ENCODE measurements at places on chromosomes 6 and 20.

GRCh38 chr20:37316116-37316774 lies 26.8 kb downstream of the MANBAL start:
- DNase-seq: peak; percentile 43

DNA sequence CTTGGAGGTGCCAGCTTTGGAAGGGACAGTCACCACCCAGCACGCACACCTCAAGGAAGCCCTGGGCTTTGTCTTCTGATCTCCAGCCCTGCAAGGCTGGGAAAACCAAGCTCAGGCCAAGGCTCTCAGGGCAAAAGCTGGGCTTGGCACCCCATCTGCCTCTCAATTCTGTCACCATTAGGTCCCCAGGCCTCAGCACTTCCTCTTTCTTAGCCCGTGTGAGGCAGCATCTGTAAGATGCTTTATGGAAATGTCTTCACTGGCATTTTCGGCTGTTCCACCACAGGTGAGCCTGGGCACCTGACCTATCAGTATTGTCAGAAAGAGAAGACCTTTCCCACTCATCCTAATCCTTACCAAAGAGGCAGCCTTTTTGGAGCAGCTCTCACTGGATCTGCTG lies 24.6 kb downstream of the GMEB2 start:
- no peak for DNase-seq

- DNase-seq: no peak
Measured at GRCh38 chr20:15265581-15266309, 928.3 kb upstream of the FLRT3 start.

DNA sequence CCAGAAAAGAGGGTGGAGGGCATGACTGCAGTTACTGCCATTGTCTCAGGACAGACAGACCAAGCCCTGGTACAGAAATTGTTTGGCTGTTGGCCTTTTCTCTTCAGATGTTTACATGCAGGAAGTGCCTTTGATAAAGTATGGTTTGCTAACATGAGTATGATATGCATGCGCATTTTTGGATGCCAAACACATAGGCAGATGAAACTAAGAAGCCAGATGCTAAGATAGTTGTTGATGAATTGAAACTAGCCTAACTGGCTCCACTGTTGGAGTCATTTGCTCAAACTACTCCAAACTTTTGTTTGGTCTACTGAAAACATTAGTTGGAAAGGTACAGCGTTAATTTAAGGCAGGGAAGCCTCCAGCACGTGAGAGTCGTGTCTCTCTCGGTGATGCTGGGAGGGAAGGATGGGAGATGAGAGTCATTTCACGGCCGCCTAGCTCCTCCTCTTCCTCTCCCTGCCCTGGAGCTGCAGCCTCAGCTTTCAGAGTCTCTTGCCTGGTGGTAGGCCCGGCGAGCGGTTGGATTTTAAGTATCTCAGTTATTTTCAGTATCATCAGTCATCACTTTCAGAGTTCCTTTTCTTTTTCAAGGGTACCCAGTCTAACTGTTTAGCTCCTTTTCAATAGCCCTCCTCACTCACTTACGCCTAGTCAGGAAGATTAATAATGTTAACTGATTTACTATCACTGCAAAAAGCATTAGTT lies 29.7 kb downstream of the RREB1 start:
- DNase-seq: peak; percentile 78

DNA sequence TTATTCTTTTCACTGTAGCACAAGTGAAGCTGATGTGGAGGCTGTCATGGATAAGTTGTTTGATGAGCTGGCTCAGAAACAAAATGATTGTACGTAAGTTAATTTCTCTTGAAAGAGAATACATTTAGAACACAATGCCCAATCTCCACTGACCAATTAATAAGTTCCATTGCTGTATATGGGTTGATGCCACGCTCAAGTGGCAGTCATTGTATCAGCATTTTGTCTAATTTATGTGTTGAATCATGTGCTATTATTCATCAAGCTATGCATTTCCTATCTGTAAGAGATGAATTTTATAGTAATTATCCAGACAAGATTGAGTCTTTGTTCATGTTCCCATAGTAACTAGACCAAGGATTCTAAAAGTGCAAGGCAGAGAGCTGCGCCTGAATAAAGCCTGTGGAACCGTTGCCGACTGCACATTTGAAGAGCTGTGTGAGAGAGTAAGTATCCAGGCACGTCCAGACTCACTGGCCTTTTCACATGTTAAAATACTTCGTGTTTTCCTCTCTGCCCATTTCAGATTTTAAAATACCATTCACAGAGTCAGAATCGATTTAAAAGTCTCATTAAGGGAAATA lies 83.8 kb upstream of the FOXO3 start:
- DNase-seq: no peak

- DNase-seq: no peak
Measured at GRCh38 chr6:145865175-145865574, 50.6 kb upstream of the FBXO30 start.

GRCh38 chr6:157304899-157305663 lies 18.2 kb downstream of the TMEM242 start:
- peak; percentile 56 for DNase-seq

DNA sequence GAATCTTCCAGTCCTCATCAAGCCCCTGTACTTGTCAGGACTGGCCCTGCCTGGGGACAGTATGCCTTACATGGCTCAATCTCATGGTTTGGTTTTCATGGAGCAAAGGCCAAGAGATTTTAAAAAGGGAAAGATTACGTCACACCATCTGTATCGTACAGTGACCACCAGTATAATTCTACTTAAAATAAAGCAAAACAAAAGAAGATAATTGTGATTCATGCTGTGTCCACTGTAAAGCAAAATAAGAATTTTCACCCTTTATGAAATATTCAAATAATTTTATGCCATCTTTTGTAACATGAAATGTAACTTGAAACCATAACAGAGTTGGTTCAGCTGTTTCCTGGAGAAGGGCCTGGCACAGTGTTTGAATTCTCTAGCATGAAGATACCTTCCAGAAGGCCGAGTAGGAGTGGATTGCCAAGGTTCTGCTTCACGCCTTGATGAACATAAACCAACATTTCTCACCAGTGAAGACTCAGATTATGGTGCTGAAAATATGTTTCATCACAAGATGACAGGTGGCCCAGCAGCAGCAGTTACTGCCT lies 486.5 kb downstream of the RFPL4B start:
- no peak for DNase-seq

- no peak for DNase-seq
Measured at GRCh38 chr6:157236040-157236725, 87.1 kb downstream of the TMEM242 start.

DNA sequence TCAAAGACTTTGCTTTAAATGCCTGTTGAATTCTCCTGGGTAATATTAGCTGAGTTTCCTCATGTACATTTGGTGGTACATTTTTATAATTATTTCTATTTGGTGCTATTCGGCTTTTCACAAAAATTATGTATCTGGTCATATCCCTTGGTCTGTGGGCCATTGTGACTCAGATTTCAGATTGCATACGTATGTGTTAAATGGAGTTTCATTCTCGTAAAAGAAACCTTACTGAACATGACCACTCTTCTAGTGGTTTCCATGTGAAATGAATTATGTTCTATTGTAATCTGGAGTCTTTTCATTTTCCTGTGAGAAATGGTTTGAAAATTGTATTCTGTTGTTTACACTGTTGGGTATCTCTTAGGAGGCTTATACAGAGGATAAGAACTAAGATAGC lies 386.2 kb upstream of the FLRT3 start:
- no peak for DNase-seq

DNA sequence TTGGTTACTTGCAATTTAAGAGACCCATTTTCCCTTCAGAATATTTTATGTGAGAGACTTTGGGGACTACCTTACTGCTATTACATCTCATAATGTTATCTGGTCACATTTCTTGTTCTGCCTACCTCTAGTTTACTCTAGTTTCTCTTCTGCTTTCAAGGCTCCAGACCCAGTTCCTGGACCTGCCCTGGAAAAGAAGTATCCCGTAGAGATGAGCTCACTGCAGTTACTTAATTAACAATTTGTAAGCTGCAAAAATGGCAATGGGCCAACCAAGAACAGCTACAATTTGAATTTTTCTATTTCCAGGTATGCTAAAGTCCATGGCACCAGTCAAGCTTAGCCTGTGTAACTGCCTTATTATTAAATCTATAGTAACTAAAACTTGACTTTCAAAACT lies 25.0 kb downstream of the TAB2 start:
- no peak for DNase-seq

- DNase-seq: no peak
Measured at GRCh38 chr6:47438481-47439347, 38.9 kb upstream of the CD2AP start.

GRCh38 chr20:57999465-58000111 lies 228.9 kb downstream of the ANKRD60 start:
- DNase-seq: no peak

DNA sequence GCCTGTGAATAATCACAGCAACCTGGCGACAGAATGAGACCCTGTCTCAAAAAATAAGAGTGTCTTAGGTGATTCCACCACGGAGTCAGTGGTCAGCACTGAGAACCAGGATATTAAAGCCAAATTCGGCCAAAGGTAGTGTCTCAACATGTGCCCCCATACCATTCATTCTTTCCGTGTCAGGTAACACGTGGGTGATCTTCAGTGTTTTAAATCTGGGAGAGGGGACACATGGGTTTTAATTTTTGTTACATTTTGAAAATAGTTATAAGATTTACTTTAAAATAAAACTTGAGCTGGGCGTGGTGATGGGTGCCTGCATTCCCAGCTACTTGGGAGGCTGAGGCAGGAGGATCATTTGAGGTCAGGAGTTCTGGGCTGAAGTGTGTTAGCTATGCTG lies 59.0 kb downstream of the TFAP2C start:
- DNase-seq: no peak

- no peak for DNase-seq
Measured at GRCh38 chr6:97702248-97702647, 419.2 kb upstream of the MMS22L start.

GRCh38 chr6:27836783-27837624 lies 75.2 kb downstream of the OR2B2 start:
- DNase-seq: peak; percentile 98

DNA sequence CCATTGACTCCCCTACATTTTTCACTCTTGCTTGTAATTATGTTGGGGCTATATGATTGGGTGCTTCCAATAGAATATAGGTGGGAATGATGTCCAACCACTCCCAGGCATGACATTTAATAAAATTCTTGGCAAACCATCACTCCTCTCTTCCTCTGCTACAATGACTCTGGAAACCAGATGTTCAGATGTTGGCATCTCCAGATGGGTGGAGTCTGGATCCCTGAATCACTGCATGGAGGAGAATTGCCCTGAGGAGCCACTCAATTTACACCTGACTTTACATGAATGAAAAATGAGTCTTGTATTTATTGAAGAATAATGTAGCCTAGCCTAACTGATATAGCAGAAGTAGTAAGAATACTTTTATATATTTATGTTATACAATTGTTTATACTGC lies 306.7 kb upstream of the SUPT3H start:
- no peak for DNase-seq

DNA sequence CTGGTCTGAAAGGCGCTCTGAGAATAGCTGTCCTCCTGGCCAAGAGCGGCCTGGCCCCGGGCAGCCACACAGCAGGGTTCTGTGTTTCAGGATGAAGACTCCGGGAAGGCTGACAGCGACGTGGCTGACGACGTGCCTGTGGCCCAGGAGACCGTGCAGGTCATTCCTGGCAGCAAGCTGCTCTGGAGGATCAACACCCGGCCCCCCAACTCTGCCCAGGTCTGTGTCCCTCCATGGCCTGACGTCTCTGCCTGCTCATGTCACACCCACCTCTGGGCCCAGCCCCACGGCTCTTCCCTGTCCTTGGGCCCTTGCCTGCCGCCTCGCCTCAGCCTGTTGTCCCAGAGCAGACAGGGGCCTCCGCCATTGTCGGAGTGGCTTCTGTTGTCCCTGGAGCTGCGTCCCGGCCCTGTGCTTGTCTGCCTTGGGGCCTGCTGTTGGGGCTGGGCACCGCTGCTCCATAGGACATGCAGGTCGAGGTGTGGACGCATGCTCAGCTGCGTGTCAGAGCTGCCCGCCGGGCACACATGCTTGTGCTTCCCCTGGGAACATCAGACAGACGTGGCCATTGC lies 16.2 kb upstream of the ADRM1 start:
- no peak for DNase-seq

- DNase-seq: peak; percentile 71
Measured at GRCh38 chr20:32763202-32764004, 1.2 kb downstream of the DNMT3B start.

GRCh38 chr20:32168184-32168910 lies 39.2 kb downstream of the PLAGL2 start:
- DNase-seq: no peak

DNA sequence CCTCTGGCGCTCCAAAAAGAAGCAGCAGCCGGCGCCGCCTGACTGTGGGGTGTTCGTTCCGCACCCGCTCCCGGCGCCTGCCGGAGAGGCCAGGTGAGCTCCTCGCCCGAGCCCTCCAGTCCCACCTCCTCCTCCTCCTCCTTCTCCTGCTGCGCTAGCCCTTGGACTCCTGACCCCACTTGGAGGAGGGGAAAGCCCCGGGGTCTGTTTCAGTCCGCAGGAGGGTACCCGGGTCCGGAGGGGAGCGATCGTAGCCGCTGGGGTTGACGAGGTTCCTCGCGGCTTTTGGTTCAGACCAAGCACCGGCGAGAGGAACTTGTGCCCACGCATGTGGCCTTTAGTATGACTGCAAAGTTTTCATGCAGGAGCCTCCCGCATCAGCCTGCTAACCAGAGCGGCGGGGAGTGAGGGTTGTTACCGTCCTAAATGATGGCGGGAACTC lies 493 bp downstream of the CRYBG1 start:
- DNase-seq: no peak

DNA sequence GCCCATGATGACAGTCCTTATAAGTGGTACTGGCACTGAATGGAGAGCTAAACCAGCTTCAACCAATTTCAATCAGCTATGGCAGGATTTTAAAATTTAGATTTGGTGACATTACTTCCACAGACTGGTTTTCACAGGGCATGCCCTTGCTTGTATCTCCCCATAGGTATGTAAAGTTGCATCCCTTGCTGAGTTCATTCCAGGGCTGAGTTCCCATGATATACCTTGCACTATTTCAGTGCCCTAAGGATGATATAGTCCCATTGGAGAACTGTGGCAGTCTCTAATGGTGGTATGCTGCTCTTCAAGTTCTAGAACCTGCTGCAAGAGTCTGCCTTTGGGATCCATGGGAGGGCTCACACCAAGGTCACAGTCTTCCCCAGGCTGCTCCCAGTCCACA lies 232.7 kb upstream of the MOCS1 start:
- no peak for DNase-seq

- no peak for DNase-seq
Measured at GRCh38 chr20:59632541-59633113, 28.3 kb downstream of the PHACTR3 start.

GRCh38 chr20:33881989-33882388 lies 70.8 kb downstream of the CHMP4B start:
- DNase-seq: no peak

DNA sequence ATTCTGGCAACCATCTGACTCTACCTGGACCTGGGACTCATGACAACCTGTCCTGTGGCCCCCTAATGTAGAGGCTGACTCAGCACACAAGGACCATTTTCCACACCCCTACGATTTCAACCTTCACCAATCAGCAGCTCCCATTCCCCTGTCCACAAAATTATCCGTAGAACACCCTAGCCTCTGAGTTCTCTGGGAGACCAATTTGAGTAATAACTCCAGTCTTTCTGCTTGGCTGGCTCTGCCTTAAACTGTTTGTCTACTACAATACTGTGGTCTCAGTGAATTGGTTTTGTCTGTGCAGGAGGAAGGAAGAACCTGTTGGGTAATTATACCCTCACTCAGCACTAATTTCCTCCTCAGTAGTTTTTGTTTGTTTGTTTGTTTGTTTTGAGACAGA lies 99.3 kb upstream of the MRPS10 start:
- no peak for DNase-seq

- no peak for DNase-seq
Measured at GRCh38 chr6:20630617-20631548, 96.6 kb downstream of the CDKAL1 start.

- DNase-seq: no peak
Measured at GRCh38 chr20:1242530-1242929, 16.7 kb downstream of the RAD21L1 start.
